ENCODE measurements at places on chromosomes 7 and 10.

GRCh38 chr7:75928568-75928914, 13.6 kb downstream of the POR start:
- DNase-seq, result no peak

- no peak for DNase-seq
These were observed 397.2 kb downstream of the SUGCT start for GRCh38 chr7:40531956-40532355.

DNA sequence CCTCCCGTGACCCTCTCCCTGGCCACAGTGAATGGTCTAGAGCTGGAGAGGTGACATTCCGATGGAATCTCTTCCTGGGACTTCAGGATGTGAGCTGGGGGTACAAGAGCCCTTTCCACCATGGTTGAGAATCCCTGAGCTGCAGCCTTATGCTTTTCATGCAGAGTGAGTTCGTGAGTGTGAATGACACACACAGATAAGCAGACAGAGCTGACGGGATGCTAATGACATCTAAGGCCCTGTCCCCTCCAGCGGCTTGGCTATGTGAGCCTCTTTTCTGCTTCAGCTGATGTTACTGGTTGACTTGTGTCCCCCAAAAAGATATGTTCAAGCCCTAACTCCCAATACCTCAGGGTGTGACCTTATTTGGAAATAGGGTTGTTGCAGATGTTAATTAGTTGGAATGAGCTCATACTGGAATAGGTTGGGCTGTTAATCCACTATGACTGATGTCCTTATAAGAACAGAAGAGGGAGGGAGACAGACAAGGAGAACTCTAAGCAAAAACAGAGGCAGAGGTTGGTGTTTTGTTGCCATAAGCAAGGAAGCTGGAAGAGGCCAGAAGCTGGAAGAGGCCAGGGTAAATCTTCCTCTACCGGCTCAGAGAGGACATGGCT, 111.1 kb upstream of the AFAP1L2 start:
- DNase-seq, result no peak

- no peak for DNase-seq
These were observed 86.9 kb downstream of the CPXM2 start for GRCh38 chr10:123804716-123805115.

GRCh38 chr7:78218051-78218450, 419.5 kb downstream of the PHTF2 start:
- DNase-seq, result no peak

DNA sequence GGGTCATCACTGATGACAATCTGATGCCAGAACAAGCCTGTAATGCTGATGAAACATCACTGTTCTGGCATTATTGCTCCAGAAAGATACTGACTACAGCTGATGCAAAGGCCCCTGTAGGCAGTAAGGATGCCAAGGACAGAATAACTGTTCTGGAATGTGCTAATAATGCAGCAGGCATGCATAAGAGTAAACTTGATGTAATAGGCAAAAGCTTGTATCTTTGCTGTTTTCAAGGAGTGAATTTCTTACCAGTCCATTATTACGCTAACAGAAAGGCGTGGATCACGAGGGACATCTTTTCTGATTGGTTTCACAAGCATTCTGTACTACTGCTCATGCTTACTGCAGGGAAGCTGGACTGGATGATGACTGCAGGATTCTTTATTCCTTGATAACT, 18.7 kb downstream of the LCOR start:
- no peak for DNase-seq

DNA sequence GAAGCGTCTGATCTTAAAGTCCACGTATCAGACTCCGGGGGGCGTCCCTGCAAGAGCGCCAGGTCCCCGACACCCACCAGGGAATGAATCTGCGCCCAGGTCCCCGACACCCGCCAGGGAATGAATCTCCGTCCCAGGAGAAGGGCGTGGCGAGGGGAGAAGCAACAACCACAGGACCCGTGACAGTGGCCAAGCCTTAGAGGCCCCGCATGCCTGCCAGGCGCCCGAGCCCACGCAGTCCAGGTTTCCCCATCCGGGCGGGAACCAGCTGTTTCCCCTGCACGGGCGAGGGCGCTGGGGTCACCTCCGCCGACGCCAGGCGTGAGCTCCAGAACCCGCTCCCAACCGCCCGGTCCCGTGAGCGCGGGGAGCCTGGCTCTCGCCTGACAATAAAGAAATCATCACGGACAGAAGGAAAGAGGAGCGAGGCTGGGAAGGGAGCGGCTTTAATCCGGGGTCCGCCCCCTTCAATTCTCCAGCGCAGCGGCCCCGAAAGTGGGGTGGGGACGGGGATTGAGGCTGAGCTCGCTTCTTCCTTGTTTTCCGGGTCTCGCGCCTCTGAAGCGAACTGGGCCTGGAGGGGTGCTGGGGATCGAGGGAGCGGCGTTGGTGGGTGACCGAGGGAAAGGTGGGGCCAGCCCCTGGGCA, 29.0 kb upstream of the BMS1 start:
- no peak for DNase-seq

- DNase-seq, result no peak
These were observed 52.2 kb downstream of the UNCX start for GRCh38 chr7:1284743-1285458.

- DNase-seq, result peak; percentile 66
These were observed 7.0 kb downstream of the AIMP2 start for GRCh38 chr7:6015917-6016652.

DNA sequence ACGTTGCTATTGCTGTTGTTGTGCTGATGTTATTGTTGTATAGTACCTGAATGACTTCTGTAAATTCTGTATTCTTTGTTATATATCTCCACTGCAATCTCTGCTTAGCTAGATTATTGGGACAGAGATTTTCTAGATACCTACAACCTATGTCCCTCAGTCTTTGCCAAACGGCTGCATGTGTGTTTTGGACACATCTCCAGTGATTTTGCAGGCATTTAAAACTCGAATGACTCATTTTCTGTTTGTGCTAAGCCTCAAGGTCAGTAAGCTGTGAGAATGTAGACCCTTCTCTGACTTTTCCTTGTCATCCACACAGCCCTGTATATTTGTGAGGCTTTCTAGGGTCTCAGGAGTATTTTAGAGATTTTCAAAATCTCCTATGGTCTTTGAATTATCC, 410.7 kb downstream of the POM121L12 start:
- no peak for DNase-seq

DNA sequence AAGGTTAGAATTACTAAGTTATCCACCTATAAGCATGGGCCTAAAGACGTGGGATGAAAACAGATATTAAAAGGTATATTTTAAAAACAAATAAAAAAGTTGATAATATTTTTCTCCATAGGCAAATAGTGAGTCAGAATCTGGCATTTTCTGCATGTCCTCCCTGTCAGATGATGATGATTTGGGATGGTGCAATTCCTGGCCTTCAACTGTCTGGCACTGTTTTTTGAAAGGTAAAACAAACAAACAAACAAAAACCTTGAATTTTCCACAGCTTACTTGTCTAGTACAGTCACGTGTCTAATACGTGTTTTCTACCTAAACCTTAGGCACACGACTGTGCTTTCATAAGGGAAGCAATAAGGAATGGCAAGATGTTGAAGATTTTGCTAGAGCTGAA, 17.4 kb downstream of the HBP1 start:
- DNase-seq, result no peak

GRCh38 chr7:77827999-77828398, 29.4 kb downstream of the PHTF2 start:
- no peak for DNase-seq

DNA sequence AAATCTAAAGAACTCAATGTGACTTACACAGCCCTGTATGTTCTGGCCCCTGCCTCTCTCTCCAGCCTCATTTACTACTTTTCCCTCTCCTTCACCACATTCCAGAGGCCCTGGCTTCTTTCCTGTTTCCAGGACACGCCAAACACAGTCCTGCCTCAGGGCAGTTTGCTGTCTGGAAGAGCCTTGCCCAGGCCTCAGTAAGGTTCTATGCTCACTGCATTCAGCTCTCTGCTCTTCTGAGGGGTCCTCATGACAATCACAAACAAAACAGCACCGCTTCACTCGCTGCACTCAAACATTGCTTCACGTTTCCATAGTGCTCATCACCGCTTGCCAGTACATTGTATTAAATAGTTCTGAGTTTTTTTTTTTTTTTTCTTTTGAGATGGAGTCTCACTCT, 35.1 kb upstream of the GARS1 start:
- no peak for DNase-seq

GRCh38 chr7:14773729-14774271, 128.8 kb downstream of the DGKB start:
- DNase-seq, result no peak

GRCh38 chr10:133225707-133226191, 4.3 kb upstream of the UTF1 start:
- no peak for DNase-seq

- no peak for DNase-seq
These were observed 68.6 kb upstream of the EFCAB10 start for GRCh38 chr7:105649727-105650381.

DNA sequence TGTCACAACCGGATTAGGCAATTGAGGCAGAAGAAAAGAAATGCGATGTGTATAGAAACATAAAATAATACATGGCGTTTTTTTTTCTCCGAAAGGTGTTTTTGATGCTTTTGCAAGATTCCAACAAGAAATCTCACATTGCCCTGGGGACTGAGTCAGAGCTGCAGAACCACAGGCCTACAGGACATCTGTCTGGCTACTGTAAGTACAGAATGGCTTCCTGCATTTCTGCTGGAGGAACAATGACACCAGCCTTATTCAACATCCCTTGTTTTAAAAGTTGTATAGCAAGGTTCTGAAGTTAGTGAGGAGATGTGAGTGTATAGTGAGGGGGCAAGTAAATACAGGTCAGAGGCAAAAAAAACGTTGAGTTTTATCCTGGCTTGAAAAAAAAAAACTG, 256.4 kb downstream of the ABCA13 start:
- DNase-seq, result no peak

- DNase-seq, result no peak
These were observed 215.0 kb downstream of the TNS3 start for GRCh38 chr7:47366960-47367359.

DNA sequence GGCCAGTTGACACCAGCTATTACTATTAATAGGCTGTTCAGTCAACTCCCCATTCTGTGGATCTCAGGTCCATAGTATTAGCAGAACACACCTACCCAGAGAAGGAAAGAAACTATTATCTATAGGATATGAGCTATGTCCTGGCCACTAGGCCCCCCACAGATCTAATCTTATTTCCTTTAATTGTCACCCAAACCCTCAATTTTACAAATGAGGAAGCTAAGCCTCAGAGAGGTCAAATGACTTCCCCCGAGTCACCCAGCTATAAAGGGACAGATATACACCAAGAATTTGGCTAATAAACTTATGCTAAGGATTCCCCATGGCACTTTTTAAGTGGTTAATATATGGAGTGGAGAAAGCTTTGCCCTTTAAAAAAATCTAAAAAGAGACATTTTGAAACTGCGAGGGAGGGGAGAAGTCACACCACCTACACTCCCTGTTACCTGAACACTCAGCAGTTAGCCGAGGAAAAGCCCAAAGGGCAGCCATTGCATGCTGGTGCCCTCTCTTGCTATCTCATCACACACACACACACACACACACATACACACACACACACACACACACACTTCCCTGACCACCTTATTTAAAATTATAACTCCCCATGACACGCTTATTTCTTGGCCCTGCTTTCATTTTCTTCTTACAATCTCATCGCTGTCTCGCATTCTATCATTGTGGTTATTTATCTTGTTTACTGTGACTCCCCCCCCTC, 157.0 kb upstream of the ADO start:
- DNase-seq, result no peak

DNA sequence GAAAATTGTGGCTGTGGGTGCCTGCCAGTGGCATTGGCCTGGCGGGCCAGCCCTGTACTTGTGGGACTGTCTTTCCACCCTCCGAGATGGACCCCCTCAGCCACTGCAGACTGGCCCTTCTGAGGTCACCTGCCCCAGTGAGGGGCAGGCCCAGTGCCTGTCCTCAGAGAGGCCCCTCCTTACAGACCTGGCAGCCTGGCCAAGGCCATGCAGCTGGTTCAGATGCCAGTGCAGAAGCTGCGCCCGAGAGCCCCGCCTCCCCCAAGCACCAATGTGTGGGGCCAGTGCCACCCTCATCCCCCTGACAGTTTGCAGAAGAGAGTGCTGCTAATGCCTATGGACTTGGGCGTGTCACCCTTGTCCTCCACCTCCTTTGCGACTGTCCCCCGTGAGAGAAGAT, 10.0 kb downstream of the ZNF316 start:
- no peak for DNase-seq

- DNase-seq, result no peak
These were observed 760.9 kb upstream of the IGFBP3 start for GRCh38 chr7:46681865-46682503.

DNA sequence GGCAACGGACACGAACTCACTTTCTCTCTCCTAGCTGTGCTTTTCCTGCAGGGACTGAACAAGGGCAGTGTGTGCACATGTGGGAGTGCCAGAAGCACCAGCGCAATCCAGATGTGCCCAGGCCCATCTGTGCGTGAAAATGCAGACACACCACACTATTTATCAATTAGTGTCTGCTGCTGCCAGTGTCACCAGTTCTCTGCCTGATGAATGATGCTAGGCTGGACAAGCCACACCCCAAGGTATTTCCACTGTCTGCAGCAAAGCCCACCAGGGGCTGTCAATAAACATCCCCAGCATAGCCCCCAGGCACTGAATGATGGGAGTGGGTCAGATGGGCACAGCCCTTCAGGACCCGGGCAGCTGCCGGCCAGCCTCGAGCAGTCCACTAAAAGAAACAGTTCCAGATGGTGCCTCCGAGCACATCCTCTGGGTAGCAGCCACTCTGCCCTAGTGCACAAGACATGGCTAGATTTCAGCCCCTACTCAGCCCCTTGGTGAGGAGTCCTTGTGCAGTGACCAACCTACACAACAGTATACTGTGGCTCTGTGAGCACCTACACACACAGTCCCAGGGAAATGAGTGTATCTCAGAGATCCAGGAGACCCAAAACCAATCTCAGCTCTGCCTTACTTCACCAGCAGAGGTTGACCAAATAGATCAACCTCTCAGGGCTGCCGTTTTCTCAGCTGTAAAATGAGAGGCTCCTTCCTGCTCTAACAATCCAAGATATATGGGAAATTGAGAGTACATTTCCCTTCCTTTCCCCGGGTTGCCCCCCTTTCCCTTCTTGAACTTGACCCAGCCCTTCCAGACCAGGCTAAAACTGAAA, 314.7 kb downstream of the PLXNA4 start:
- no peak for DNase-seq

DNA sequence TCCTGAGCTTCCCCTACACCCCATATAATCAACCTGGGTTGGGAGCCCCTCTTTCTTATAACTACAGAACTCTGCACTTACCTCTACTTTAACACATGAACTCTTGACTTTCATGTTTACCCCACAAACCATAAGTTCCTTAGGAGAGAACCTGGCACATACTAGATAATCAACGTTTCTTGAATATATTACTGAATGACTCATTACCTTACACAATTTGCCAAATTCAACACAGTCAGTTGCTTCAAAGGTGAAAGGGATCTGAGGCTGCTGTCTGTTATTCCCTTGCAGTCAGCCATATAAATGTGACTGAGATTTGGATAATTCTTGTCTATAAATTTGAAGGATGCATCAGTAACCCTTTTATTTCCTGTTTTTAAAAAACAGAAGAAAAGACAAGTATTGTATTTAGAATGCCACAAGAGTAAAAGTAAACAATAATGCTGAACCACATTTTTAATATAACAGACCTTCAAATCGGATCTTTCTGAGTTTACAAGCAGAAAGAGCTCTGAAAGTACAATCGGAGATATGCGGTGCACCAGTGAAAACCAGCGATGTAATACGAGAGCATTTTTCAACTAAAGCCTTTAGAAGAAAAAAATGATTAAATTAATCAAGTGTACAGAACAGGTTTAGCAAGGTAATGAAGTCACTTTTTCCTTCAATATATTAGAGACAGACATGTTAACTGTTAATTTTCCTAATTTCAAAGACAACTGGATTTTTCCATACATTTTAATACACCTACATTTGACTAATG, 29.5 kb upstream of the LRRC17 start:
- DNase-seq, result no peak

- DNase-seq, result no peak
These were observed 75.3 kb upstream of the PPP1R9A start for GRCh38 chr7:94832051-94832450.

Measured in tibial nerve (tissue), 4 donors.